Activated CD4-positive, alpha-beta memory T cell treated with anti-CD3 and anti-CD28 coated beads for 36 hours (primary cell): ENCODE measurements at places on chromosomes 7 and 10. TPM values are rescaled to one million over a fixed set of nuclear protein-coding genes. Genes with fewer than 3 reads are reported as not detected.

GRCh38 chr10:74384615-74385183 is 233.7 kb downstream of the ADK start:
- DNase-seq: no peak

- DNase-seq: no peak
These were observed 22.4 kb downstream of the ADGRA1 start for GRCh38 chr10:133110133-133110532.

- DNase-seq: no peak
These were observed 224.7 kb upstream of the ADARB2 start for GRCh38 chr10:1961989-1962388.

DNA sequence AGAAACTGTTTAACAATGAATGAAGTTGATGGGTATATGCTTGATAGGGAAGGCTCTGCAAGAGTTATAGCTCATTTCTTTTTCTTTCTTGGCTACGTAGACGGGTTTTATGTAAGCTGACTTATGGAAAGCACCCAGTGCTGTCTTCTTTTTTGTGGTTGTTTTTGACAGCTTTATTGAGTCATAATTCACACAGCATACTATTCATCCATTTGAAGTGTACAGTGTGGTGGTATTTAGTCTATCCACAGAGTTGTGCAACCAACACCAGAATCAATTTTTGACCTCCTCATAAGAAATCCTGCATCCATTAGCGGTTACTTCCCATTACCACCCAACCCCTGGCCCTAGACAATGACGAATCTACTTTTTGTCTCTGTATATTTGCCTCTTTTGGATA is 240.6 kb upstream of the KIAA1217 start:
- no peak for DNase-seq

DNA sequence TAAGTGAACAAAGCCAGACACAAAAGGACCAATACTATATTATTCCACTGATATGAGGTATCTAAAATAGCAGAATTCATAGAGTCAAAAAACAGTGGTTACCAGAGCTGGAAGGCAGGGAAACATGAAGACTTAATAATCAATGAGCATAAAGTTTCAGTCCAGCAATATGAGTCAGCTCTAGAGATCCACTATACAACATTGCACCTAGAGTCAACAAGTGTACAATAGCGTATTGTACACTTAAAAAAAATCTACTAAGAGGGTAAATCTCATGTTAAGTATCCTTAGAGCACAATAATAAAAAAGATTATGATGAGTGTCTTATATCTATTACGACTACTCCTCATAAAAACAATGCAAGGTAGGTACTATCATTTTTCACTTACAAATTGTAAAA is 36.1 kb downstream of the C10orf90 start:
- DNase-seq: no peak

- no peak for DNase-seq
These were observed 533.1 kb downstream of the KCNMA1 start for GRCh38 chr10:77104459-77104980.

DNA sequence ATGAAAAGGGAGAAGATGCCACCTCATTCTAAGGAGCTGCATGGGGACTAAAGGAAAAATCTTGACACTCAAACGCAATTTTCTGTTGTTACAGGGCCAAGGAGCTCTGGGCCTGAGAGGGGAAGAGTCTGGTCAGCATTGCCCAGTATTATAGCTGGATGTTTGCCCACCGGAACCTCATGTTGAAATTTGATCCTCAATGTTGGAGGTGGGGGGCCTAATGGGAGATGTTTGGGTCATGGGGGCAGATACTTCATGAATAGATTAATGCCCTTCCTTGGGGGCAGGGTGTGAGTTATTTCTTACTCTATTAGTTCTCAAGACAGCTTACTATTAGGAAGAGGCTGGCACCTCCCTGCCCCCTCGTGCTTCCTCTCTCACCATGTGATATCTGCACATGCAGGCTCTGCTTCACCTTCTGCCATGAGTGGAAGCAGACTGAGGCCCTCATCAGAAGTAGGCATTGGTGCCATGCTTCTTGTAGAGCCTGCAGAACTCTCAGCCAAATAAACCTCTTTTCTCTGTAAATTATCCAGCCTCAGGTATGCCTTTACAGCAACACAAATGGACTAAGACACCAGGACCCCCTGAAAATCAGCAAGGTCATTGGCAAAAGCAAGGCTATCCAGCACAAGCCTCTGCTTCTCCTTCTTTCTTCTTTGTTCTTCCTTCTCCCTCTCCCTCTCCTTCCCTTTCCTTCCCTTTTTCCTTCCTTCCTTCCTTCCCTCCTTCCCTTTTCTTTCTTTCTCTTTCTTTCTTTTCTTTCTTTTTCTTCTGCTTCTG is 15.1 kb downstream of the GCK start:
- no peak for DNase-seq

DNA sequence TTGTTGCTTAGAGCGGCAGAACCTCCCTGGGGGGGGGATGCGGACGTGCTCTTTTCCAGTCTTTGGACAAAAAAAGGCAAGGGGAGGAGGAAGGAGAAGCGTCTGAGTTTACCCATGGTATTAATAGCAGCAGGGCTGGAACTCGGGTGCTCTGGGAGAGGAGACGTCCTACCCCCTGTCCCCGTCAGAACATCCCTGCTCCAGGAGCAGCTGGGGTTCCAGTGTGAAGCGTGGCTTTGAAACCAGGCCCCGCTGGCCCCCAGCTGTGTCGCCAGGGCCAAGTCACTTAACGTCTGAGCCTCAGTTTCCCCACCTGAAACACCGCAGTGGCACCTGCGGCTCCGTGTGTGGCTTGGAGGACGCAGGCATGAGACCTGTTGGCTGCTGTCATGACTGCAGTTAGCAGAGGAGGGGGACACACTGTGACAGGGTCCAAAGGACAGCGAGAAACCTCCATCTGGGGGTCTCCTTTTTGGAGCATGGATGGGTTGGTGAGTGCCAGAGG is 1.4 kb downstream of the AMZ1 start:
- no peak for DNase-seq

GRCh38 chr10:17729630-17730029 is 22.4 kb upstream of the TMEM236 start:
- no peak for DNase-seq

DNA sequence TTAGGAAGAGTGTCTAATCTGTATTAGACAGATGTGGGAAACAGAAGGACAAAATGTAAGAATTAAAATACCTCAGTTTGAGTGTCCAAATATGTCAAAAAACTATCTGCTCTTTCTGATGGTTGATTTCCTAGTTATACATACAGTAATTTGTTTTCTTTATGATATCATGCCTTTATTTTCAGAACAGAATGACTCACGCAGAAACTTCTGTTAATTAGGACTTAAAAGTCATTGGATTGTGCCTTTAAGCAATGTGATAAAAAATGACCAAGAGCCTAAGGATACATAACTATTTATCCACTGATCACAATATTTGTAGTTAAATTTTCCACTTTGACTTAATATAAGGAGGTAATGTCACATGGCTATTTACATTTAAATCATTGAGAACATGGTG is 206.7 kb upstream of the PTPRZ1 start:
- DNase-seq: no peak

DNA sequence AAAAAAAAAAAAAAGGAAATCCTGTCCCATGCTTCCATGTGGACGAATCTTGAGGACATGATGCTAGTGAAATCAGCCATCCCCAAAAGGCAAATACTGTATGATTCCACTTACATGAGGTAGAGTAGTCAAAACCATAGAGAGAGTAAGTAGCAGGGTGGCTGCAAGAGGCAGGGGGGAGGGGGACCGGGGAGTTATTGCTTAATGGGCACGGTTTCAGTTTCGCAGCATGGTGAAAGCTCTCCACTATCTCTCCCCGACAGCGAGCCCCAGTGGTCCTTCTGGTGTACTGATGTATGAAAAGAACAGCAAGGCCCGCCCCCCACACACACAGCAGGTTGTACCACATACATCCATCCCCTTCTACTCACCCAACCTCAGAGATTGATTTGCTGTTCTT is 32.8 kb downstream of the NOD1 start:
- DNase-seq: peak; percentile 81

GRCh38 chr10:91924212-91925021 is 847 bp downstream of the BTAF1 start:
- no peak for DNase-seq

DNA sequence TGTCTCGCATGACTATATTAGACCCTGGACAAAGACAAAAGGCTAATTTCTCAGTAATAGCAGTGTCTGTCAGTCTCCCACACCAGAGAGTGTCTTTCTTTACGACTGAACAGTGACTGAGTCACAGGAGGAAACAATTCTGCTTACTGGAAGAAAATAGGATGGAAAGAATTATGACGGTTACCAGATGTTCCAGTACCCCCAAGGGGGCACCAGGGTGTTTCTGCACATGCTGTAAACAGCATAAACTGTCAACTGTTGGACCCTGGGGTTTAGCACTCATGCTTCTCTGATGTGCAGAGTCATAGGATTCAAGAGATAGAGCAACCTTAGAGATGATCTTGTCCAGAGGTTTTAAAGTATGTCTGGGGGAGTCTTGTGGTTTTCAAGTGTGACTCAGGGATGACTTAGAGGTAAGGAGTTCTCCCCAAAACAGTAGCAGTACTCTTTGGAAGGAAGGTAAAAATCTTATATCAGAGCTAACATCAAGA is 291.7 kb downstream of the THSD7A start:
- no peak for DNase-seq

The TRIM73 gene
- 3.5 TPM for total RNA-seq
